Urinary bladder (tissue), 4 donors: ENCODE measurements at places on chromosomes 2 and 18. TPM values are rescaled to one million over a fixed set of nuclear protein-coding genes. Genes with fewer than 3 reads are reported as not detected.

DNA sequence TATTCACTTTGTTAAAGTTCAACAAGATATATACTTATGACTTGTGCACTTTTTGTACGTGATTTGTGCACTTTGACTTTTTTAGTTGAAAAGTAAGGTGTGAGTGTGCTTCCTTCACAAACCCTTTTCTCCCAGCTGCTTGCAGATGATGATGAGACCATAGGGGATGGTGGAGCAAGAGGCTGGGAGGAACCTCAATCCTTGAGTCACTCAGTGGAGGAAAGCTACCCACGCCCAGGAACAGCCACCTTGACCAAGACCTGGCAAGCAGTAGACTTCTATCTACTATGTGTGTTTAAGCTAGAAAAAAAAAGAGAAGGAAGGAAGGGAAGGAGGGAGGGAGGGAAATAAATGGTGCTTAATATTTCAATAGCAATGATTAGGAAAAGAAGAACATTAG, 25.2 kb upstream of the TAF1B start:
- no peak for DNase-seq

- no peak for DNase-seq
These were observed 101.7 kb downstream of the PDE11A start for GRCh38 chr2:177970670-177971454.

GRCh38 chr2:45683292-45683691, 31.8 kb downstream of the PRKCE start:
- no peak for DNase-seq

DNA sequence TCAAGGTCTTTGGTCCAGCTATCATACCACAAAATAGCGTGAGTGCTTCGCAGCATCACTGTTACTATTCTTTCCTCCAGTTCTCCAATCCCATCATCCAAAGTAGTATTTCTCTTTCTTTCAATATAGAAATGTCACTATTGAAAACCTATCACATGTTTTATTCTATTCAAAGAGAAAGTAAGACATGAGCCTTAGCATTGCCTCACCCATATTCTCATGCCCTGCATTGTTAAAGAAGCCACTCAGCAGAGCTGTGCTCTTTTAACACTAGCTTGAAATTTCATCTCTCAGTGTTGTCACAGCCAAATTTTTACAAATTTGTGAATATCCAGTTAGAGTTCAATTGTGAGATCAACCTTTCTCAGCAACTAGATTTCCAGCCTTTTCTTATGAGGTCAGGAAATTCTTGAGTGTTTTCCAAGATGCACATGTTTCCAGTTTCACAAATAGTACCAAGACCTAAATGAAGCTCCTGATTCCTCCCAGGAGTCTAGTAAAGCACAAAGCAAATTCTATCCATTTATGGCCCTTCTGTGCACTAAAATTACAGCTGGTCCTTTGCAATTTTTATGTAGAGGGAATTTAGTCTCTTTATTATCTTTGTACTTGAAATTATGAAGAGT, 343.7 kb downstream of the SPAG16 start:
- DNase-seq, result no peak

The PARD3B gene
- polyA plus RNA-seq, result 9.1 TPM

- no peak for DNase-seq
These were observed 43.8 kb upstream of the GORASP2 start for GRCh38 chr2:170885130-170885791.

DNA sequence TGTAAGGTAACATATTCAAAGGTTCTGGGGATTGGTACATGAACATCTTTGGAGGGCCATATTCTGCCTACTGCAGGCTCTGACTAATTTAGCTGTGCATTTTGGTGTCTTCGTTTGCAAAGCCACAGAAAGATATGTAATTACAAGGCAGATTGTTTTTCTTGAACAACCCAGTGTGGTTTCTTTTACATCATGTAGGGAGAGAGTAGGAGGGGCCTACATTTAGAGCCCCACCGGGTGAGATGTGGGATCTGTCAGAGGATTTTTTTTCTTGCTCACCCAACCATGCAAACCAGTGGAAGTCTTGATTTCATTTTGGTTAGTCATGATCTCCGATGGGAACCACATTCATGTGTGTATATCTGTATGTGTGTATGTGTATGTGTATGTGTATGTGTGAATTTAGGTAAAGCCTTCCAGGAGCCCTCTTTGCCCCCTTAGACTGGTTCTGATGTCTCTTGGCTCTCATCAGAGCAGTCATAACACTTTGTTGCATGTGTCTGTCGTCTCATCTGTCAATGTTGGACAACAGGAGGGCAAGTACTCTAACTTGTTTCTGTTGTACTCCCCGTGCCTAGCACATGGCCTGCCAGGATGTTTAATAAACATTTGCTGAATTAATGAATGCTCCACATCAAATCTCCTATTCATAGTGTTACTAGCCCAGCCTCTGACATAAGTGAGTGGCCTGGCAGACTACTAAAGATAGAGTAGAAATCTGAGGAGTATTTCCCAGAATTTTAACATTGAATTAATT, 239.9 kb downstream of the MTX2 start:
- DNase-seq, result no peak

GRCh38 chr18:12593866-12594265, 64.0 kb downstream of the SPIRE1 start:
- DNase-seq, result no peak

DNA sequence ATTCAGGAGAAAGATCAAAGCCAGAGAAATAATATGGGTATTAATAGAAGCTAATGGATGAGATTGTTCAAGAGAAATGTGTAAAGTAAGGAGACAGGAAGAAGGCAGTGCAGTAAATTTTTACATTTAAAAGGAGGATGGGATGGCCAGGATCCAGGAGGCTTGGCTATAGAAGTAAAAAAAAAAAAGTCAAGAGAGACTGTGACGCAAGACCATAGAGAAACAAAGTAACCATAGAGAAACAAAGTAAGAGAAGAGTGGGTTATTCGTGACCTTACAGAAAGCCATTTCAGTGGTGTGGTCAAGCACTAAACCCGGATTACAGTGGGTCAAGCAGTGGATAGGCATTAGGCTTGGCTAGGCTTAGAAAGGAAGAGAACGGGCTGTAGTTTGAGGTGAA, 10.5 kb upstream of the FAM171B start:
- DNase-seq, result no peak

The KCNG2 gene
- 0.46 TPM for polyA plus RNA-seq

- DNase-seq, result no peak
These were observed 269.4 kb upstream of the AGAP1 start for GRCh38 chr2:235224410-235224809.

GRCh38 chr2:238791354-238791753, 56.5 kb upstream of the TWIST2 start:
- DNase-seq, result no peak

DNA sequence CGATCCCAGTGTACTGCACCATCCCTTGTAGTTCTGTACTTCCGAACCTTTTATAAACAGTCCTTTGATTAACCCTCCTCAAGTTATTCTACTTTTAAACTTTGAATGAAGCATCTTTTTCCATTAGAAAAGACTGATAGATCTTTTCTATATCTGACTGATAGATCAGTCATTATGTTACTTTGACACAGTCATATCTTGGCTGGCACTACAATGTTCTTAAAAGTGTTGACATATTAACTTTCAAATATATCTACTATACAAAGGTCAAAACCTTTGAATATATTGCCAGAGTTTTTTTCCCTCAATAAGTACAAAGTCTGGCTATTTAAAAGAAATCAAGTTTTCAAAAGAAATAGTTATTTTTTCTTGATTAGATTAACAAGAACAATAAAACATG, 35.4 kb upstream of the NABP1 start:
- DNase-seq, result no peak

DNA sequence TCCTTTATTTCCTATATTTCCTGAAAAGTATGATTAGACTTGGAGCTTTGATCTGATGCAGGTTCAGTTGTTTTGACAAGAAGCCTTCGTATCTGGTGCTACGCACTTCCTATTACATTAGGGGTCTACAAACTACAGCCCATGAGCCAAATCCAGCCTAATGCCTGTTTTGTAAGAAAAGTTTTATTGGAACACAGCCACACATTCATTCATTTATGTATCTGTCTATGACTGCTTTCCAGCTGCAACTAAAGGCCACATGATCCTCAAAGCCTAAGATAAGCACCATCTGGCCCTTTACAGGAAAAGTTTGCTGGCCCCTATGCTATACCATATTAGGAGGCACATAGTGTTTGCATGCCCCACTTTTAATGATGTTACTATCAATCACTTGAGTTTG, 26.0 kb downstream of the EIF2AK3 start:
- no peak for DNase-seq

The STPG4 gene
- polyA plus RNA-seq, result 0.41 TPM

- no peak for DNase-seq
These were observed 130.6 kb downstream of the AKAIN1 start for GRCh38 chr18:5066380-5066977.

- DNase-seq, result no peak
These were observed 31.6 kb downstream of the MARCO start for GRCh38 chr2:118973542-118973951.

The SPEG gene
- polyA plus RNA-seq, result 226 TPM

GRCh38 chr2:167928434-167928833, 319.0 kb downstream of the STK39 start:
- no peak for DNase-seq

DNA sequence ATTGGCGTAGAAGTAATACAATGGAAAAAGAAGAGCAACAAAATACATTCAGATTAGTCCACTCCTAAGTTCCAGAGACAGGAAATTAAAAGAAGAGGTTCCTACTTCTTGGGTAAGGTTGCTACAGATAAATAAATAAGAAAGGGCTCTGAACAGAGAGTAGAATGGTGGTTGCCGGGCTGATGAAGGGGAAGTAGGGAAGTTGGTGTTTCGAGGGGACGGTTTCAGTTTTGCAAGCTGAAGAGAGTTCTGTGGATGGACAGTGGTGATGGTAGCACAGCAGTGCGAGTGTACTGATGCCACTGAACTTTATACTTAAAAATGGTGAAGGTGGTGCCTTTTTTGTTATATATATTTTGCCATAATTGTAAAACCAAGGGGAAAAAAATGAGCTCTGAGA, 48.2 kb downstream of the CABYR start:
- no peak for DNase-seq

GRCh38 chr2:241041589-241042158, 43.3 kb downstream of the SNED1 start:
- no peak for DNase-seq

DNA sequence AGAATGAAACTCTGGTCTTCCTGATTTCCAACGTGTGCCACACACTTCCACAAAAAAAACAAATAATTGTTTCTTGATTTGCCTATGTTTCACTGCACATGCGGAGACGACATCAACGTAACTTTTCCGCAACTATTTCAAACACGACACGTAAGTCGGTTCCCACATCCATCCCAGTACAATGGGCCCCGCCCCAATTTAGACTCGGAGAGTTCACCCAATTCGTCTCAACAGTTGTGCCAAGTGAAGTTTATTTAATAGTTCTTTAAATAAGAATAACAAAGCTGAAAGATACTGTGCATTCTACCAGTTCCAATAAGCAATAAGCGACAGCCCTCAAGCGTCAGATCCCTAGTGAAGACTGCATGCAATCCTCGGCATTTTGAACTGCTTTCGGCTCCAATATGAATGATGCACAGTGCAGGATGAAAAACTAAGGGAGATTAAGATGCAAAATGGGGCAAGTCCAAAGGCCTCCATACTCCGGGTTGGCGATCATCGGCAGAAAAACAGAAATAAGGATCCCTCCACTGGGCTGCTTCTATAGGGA, 664 bp downstream of the CCT4 start:
- no peak for DNase-seq

The DSEL gene
- polyA plus RNA-seq, result 3.3 TPM

The GALNT14 gene
- polyA plus RNA-seq, result 1.1 TPM

The GLS gene
- 27.6 TPM for polyA plus RNA-seq

The DYSF gene
- 22.9 TPM for polyA plus RNA-seq

DNA sequence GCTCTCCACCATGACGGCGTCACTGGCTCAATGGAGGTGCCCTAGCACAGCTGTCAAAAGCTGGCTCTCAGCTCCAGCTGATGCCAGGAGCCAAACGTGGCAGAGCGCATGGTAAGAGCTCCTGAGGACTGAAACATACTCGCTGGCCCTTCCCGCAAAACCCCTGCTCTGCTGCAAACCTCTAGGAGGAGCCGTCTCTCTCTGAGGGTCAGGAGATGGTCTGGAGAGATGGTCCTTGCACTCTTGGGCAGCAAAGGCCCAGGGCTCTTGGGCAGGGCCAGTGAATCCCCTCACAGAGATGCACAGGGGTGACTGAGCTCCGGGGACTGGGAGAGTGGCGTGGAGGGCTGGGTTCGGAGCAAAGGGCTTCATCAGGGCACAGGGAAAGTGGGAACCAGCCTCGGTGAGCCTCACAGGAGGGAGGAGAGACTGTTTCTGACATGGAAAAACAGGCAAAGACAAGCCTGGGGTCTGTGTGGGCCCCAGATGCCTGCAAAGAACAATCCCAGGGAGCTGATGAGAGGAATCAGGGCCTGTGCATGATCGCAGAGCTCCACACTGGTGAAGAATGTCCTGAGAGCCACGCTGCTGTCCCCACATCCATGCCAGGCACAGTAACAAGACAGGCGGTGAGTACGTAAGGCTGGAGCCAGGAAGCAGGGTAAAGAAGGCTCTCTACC, 17.2 kb downstream of the SNORC start:
- no peak for DNase-seq

- no peak for DNase-seq
These were observed 29.2 kb downstream of the ZNF516 start for GRCh38 chr18:76465630-76466409.

The IL1RN gene
- polyA plus RNA-seq, result 4.9 TPM

The CYTIP gene
- polyA plus RNA-seq, result 3.5 TPM

DNA sequence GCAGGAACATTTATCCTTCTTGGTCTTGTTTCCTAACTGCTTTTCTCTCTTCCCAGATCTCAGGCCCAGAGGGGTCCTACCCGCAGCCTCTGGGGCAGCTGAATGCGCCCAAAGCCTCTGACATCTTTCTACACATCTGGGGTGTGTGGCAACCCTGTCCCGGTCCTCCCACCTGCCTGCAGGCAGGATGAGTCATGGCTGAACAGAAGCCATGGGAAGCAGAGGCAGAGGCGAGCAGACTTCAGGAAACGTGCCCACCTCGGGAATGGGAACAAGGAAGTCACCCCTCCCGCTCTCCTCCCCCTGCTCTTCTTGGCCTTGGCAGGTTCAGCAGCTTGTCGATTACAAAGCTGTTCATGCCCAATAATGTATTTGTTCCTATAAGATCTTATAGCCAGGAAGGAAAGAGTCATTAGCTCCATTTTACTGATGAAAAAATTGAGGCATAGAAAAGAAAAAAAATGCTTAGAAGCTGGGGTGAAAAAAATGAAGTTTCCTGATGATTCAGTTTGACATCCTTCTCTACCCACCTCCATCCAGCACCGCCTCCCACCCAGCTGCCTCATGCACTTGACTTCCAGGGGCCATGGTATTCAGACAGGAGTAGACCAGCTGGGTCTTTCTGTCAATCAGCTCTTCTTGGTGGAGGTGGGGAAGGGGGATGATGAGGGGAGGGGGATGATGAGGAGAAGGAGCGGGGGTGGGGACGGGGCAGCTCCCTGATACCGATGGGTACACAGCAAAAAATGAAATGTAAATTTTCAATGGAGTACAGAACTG, 10.4 kb upstream of the KCNF1 start:
- DNase-seq, result no peak

The KIAA2012 gene
- polyA plus RNA-seq, result 0.05 TPM
